ENCODE measurements at places on chromosomes 2 and 18.

GRCh38 chr2:8006626-8007025 is 675.2 kb upstream of the ID2 start:
- DNase-seq = no peak

GRCh38 chr2:151682459-151683003 is 51.7 kb downstream of the NEB start:
- DNase-seq = no peak

GRCh38 chr2:88187927-88188326 is 17.8 kb downstream of the THNSL2 start:
- DNase-seq = no peak

DNA sequence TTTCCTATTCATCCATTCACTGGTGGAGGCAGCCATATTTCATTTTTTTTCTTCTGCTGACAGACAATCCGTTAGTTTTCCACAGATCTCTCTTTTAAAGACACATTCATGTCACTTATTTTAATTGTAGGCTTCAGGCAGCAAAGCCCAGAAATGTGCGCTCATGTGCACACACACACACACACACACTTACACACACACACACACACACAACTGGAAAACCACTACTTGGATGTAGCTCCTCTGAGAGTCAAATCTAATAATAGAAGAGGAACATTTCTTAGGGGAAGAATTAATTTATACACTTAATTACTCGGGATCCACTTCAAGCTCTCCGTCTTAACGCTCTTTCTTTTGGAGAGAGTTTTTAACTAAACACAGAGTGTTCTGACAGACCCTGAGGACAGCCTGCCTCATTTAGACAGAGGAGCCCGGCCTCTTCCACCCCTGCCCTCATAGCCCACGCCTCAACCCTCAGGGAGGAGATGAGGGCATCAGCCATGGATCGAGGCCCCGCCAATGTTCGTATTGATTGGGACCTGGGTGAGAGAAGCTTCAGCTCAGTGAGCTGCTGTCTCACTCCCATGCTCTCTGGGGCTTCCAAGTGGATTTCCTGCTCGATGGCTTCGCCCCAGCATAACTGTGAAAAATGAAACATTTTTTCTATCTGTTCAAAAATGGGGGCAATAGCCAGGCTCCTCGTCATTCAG is 261.4 kb upstream of the SKOR2 start:
- DNase-seq = no peak

DNA sequence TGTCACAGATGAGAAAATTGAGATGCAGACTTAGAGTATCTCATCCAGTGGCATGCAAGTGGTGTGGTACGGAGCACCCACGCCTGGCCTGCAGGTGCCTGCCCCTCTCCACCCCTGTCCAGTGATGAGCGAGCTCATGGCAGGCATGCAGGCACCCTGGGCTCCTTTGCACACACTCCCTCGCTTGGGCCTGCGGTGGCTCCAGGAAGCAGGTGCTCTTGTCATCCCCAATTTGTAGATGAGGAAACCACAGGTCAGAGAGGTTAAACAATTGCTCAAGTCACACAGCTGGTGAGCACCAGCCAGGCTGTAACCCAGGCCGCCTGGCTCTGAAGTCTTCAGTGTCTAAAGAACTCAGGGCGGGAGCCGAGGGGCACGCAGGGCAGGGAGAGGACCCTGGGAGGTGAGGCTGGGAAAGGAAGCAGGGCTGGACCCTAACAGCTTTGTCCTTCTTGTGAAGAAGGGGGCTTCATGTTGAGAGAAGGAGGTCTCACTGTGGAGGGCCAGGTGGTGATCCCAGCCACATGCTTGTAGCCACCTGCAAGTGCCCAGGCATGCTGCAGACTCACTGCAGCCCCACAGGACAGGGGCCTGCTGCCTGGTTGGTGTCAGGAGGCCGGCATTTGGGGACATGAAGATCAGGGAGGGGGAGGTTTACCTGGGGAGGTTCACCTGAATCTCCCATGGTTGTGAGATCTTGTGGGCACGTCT is 166.2 kb downstream of the SH3RF3 start:
- DNase-seq = no peak

GRCh38 chr2:96353606-96354101 is 18.1 kb downstream of the NCAPH start:
- no peak for DNase-seq

GRCh38 chr2:197138506-197138905 is 172.1 kb downstream of the ANKRD44 start:
- DNase-seq = no peak

- no peak for DNase-seq
These were observed 84.1 kb downstream of the RBMS1 start for GRCh38 chr2:160409480-160409879.

DNA sequence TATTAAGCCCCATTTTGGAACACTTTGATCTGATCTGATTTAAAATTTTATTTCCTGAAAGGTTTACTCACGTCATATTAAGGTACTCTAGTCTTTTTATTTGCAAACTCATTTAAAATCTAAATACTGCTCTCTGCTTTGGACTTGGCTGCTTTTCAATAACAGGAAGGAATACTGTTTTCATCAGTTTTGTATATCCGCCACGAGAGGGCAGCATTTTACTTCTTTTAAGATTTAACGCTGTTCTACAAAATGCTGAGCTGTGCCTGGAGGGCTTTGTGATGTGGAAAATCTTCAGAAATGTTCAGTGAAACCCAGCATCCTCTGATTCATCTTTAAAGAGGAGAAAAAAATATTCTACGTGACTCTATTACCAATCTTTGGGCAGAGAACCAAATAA is 37.5 kb upstream of the SLC38A11 start:
- DNase-seq = no peak

- no peak for DNase-seq
These were observed 273.3 kb downstream of the MREG start for GRCh38 chr2:215740071-215740470.

DNA sequence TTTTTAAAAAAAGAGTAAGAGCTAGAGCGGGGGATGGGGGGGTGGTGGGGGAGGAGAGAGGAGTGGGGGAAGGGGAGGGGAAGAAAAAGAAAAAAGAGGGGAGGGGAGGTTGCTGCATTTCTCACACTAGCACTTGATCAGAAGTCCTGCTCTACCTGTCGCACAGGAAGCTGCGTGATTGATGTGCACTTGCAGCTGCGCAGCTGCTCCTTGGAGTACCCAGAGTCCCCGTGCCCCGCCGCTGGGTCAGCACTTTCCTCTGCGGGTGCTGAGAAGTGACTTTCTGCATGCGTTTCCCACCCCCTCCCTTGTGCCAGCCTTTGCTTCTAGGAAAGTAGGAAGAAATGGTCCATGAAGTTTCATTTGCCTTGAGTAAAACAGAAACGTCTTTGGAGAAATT is 297.3 kb downstream of the ETAA1 start:
- no peak for DNase-seq

- no peak for DNase-seq
These were observed 14.7 kb downstream of the RRM2 start for GRCh38 chr2:10137053-10137843.

DNA sequence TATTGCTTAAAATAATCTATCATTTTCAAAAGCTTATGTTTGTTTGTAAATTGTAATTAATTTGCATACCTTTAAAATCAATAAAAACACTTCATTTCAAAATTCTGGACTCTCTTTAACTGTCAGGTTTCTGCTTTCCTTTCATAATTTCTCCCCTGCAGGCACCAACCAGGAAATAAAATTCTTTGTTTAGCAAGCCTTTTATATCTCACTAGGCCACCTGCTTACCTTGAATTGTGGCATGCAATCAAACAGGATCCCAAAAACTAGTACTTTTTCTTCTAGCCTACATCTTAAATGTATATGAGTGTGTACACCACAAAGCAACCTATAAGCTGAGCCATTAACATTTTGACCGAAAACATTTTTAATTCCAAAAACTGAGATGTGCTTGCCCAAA is 233.1 kb downstream of the NR4A2 start:
- no peak for DNase-seq

GRCh38 chr2:46087492-46087891 is 209.7 kb upstream of the EPAS1 start:
- no peak for DNase-seq

DNA sequence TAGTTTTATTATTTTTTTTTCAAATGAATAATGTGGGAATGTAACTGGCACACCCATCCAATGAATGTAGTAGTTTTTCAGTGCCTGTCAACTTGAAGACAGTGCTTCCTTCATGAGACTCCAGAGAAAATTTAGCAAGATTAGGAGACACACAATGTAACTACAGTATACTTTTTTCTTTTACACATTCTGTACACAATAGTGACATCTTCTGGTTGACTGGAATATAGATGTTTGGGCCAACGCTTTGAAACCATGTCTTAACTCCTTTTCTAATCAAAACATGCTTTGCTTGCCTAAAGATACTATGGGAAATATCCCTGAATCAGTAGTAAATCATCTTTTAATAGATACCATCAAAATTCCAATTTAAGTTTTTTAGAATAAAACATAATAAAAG is 229.5 kb upstream of the ZC3H15 start:
- no peak for DNase-seq

DNA sequence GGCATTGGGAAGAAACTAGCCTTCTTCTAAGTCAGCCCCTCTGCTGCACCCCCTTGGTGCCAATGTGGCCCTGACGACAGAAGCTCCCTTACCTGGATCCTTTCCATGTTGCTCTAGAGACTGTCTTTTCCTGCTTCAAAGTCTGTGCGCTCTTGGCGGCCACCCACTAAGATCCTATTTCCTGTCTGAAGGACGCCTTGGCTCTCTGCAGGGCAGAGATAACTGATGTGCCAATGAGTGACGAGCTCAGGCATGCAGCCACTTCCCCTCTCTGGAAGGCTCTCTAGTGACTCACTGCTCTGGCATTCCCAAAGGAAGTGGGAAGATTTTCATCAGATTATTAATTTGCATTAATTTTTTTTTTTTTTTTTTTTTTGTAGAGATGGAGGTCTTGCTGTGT is 273.5 kb downstream of the CDH20 start:
- peak; percentile 72 for DNase-seq

DNA sequence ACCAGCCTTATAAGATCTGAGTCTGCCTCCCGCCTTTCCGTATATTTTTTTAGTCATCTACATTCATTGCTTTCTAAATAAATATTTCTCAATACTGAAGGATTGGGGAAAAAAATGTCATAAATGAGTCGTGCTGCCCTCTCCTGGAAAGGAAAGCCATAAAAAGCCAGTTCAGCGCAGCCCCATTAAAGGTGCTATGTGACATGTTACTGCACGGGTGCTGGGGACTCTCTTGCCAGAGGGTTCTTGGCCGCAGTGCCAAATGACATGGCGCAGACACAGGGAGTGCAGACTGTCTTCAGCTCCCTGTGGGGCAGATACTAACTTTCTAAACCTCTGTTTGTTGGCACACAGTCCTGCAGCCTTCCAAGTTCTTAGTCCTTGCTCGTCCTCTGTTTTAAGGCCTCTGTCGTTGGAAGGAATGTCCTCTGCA is 53.7 kb upstream of the MAP3K20 start:
- peak; percentile 67 for DNase-seq

GRCh38 chr2:204129591-204130294 is 193.2 kb downstream of the ICOS start:
- no peak for DNase-seq

DNA sequence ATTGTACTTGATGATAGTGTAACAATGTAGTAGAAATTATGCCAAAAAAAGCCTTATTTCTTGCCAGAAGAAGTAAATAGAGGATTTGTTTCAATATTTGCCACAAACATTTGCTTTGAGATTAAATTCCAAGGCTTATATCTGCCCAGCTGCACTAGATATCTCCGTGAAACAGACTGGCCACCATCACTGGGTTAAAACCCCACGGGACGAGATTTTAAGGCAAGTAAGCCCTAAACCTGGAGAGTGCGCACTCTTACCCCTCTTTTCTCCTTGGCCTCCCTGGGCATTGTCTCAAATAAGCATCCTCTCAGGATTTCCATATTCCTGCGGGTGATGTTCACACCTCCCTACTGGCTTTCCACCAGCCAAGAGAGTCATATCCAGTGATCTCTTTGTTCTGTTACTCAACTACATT is 334.4 kb downstream of the AGPS start:
- DNase-seq = no peak

- DNase-seq = no peak
These were observed 8.5 kb upstream of the NCKAP5 start for GRCh38 chr2:133576714-133577113.

- DNase-seq = peak; percentile 37
These were observed 20.5 kb upstream of the ZNF236 start for GRCh38 chr18:76801567-76802505.

- peak; percentile 43 for DNase-seq
These were observed 91.1 kb downstream of the ACTR3 start for GRCh38 chr2:113980946-113981345.

- no peak for DNase-seq
These were observed 198.8 kb downstream of the KCNS3 start for GRCh38 chr2:18077231-18077630.

GRCh38 chr2:134217351-134217750 is 36.5 kb upstream of the MGAT5 start:
- DNase-seq = no peak

DNA sequence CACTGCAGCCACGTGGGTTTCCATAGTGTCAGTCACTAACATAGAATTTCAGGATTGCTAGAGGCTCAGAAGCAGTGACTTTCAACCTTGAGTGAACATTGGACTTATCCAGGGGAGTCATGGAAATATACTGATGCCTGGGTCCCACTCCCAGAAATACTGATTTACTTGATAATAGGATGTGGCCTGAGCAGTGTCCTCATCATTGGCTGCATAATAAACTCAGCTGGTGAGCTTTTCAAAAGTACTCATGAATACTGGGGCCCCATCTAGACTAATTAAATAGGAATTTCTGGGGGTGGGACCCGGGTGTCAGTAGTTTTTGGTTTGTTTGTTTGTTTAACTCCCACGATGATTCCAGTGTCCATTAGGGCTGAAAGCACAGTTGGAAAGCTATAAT is 141.4 kb downstream of the COL4A4 start:
- no peak for DNase-seq

- no peak for DNase-seq
These were observed 1611.1 kb upstream of the ZEB2 start for GRCh38 chr2:146131048-146131447.

- no peak for DNase-seq
These were observed 83.2 kb downstream of the CTIF start for GRCh38 chr18:48621815-48622555.
